ENCODE measurements at places on chromosomes 3 and 15. TPM values are rescaled to one million over a fixed set of nuclear protein-coding genes. Genes with fewer than 3 reads are reported as not detected.

The BCL2A1 gene
- 119 TPM for total RNA-seq

DNA sequence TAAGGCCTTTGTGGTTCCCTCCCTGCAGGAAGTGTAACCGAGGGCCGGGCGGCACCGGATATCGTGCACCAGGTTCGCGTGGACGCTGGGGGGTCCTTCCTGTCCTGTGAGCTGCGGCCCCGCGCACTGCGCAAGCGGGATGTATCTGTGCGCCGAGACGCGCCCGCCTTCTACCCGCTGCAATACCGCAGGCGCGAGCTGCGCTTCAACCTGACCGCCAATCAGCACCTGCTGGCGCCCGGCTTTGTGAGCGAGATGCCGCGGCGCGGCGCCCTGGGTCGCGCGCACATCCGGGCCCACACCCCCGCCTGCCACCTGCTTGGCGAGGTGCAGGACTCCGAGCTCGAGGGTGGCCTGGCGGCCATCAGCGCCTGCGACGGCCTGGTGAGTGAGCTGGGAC is 35.9 kb downstream of the SAXO2 start:
- no peaks in the 10 kb centered on the region for H3K36me3 ChIP-seq
- no peak overlapping the region for H3K27ac ChIP-seq
- H3K4me1 ChIP-seq, result peaks cover 6% of the 10 kb centered on the region
- peak; percentile 45 for DNase-seq
- no peaks in the 10 kb centered on the region for H3K27me3 ChIP-seq

The C3orf20 gene
- total RNA-seq, result 0.31 TPM

DNA sequence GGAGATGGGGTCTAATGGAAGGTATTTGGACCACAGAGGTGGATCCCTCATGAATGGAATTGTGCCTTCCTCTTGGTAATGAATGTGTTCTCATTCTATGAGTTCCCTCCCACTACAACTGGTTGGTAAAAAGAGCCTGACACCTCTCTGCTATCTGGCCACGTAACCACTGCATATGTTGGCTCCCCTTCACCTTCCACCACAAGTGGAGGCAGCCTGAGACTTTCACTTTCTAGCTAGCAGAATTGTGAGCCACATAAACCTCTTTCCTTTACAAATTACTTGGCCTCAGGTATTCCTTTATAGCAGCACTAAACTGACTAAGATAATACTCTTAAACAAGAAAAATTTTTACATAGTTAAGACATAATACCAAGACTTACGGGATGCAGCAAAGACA is 155.3 kb downstream of the NR1I2 start:
- no peaks in the 10 kb centered on the region for H3K4me1 ChIP-seq
- H3K27ac ChIP-seq, result no peak overlapping the region
- DNase-seq, result no peak
- H3K4me3 ChIP-seq, result no peak overlapping the region
- H3K27me3 ChIP-seq, result no peaks in the 10 kb centered on the region
- no peaks in the 10 kb centered on the region for H3K36me3 ChIP-seq

The SLC22A14 gene
- not detected for total RNA-seq

DNA sequence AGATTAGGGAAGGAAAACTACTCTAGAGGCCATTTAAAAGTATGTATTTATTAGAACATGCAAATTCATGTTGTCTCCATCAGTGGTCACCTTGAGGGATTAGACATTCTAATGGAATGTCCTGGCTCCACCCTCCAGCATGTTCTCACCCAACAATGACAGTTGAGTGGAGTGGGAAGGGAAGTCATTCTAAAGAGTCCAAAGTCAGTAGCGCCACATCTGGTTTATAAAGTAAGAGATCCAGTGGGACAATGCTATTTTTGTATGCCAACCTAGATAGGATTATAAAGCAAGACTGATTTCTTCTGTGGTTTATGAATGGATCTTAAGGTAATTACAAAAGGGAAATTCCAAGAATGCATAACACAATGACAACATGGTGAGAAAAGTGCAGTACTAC is 33.3 kb downstream of the SLC24A1 start:
- H3K27me3 ChIP-seq, result no peaks in the 10 kb centered on the region
- H3K27ac ChIP-seq, result no peak overlapping the region
- H3K4me1 ChIP-seq, result no peaks in the 10 kb centered on the region
- peaks cover 11% of the 10 kb centered on the region for H3K36me3 ChIP-seq
- no peak overlapping the region for H3K4me3 ChIP-seq

The HPS3 gene
- total RNA-seq, result 20.2 TPM
